ENCODE measurements at places on chromosomes 6 and 20.

DNA sequence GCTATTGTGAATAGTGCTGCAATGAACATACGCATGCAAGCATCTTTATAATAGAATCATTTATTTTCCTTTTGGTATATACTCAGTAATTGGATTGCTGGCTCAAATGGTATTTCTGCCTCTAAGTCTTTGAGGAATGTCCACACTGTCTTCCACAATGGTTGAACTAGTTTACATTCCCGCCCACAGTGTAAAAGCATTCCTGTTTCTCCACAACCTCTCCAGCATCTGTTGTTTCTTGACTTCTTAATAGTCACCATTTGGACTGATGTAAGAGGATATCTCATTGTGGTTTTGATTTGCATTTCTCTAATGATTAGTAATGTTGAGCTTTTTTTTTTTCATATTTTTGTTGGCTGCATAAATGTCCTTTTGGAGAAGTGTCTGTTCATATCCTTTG, 208.7 kb downstream of the PHF3 start:
- no peak for DNase-seq

- no peak for DNase-seq
Measured at GRCh38 chr6:157107915-157108651, 215.2 kb downstream of the TMEM242 start.

- no peak for DNase-seq
Measured at GRCh38 chr6:150659046-150659763, 59.5 kb downstream of the PLEKHG1 start.

- DNase-seq = no peak
Measured at GRCh38 chr6:22737331-22737730, 168.0 kb downstream of the HDGFL1 start.

GRCh38 chr20:6606651-6607050, 160.8 kb upstream of the BMP2 start:
- DNase-seq = no peak

DNA sequence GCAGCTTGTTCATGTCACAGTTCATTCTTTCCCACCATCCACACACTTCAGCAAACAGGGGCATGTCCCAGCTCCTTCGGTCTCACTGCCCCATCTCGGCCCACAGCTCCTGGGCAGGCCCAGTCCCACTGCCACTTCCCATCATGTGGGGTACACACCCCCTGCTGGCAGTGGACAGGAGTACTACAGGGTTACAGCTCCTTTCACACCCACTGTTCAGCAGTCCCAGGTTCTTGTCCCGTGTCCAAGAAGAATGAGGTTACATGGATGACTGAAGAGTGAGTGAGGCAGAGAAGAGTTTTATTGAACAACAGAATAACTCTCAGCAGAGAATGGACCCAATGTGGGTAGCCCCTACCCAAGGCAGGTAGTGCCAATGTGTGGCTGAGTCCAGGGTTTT, 77.8 kb upstream of the SMLR1 start:
- no peak for DNase-seq

GRCh38 chr6:131643855-131644460, 6.9 kb downstream of the ENPP3 start:
- DNase-seq = no peak

- DNase-seq = no peak
Measured at GRCh38 chr6:70280400-70280853, 22.5 kb downstream of the COL9A1 start.

DNA sequence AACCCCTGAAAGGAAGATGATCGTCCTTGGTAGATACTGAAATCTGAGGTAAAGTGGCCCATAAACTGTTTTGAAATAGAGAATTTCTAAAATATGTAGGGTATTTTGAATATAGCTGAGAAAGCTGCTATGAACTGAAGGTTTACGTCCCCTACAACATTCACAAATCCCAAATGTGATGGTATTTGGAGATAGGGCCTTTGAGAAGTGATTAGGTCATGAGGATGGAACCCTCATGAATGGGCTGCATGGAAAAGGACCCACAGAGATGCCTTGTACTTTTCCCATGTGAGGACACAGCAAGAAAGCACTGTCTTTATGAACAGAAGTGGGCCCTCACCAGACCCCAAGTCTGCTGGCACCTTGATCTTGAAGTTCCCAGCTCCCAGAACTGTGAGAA, 6.8 kb upstream of the PNISR start:
- no peak for DNase-seq

- DNase-seq = no peak
Measured at GRCh38 chr20:59664421-59664941, 60.1 kb downstream of the PHACTR3 start.

DNA sequence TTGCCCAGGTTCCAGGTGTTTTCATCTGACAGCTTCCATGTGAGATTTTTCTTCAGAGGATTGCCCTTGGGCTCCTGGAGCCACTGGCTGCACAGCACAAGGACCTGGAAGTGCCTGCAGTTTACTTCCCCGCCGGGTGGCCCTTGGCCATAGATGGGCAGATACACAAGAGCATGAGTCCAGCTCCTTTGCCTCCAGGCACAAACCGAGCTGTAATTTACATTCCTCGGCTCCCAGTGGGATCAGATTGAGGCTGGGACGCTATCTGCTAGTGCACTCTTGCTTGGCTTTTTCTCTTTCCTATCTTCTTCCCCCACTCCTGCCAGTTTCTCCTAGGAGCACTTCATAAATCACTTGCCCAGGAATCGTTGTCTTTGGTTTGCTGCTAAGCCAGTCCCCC, 85.4 kb upstream of the RALY start:
- DNase-seq = no peak

DNA sequence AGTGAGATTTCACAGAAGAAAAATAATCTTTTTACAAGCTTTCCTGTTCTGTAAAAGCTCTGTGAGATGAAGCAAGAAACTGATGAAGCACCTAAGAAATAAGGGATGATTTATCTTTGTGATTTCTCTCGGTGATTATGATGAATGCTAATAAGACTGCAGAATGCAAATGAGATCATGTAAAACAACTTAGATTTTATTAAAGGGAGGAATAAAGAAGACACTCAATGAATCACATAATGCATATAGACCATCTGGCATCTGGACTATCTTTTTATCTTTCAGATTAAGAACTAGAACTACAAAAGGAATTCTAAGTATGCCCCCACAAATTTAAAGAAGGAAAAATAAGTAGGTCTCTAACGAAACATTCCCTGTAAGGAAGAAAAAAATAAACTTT, 361.5 kb upstream of the OPRM1 start:
- no peak for DNase-seq

DNA sequence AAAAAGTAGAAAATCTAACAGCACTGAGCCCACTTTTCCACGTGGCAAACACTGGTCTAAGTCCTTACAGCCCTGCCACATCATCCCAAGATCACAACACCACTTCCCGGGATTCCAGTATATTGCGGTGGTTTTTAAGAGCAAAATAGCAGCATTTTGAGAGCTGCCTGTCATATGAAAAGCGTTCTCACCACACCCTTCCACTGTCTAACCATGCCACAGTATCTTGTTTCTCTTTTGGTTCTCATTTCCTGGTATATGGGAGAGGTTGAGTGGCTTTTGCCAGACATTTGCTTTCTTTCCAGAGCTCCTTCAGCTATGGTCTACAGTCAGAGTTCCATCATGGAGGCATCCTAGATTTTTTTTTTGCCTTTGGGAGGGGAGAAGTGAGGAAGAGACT, 243.0 kb downstream of the TSHZ2 start:
- DNase-seq = no peak

- no peak for DNase-seq
Measured at GRCh38 chr6:57198926-57199636, 23.0 kb downstream of the RAB23 start.

GRCh38 chr6:2166717-2167116, 78.7 kb downstream of the GMDS start:
- no peak for DNase-seq

GRCh38 chr6:77371748-77372147, 91.5 kb downstream of the HTR1B start:
- DNase-seq = no peak

DNA sequence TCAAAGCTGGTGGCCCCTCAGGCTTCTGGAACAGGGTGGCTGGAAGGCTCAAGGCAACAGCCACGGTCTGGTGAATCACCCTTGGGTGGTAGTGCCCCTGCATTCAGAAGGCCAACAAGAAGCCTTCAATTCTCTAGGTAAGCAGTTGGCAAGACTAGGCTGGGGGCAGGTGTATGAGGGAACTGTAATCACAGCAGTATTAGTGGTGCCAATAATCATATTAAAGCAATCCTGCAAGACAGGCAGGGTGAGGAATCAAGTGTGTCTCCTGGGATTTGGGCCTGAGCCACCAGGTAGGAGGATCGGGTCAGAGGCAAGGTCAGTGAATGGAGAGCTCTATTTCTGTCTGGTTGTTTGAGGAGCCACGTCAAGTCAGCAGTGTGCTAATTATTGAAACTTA, 24.9 kb upstream of the SCUBE3 start:
- no peak for DNase-seq

DNA sequence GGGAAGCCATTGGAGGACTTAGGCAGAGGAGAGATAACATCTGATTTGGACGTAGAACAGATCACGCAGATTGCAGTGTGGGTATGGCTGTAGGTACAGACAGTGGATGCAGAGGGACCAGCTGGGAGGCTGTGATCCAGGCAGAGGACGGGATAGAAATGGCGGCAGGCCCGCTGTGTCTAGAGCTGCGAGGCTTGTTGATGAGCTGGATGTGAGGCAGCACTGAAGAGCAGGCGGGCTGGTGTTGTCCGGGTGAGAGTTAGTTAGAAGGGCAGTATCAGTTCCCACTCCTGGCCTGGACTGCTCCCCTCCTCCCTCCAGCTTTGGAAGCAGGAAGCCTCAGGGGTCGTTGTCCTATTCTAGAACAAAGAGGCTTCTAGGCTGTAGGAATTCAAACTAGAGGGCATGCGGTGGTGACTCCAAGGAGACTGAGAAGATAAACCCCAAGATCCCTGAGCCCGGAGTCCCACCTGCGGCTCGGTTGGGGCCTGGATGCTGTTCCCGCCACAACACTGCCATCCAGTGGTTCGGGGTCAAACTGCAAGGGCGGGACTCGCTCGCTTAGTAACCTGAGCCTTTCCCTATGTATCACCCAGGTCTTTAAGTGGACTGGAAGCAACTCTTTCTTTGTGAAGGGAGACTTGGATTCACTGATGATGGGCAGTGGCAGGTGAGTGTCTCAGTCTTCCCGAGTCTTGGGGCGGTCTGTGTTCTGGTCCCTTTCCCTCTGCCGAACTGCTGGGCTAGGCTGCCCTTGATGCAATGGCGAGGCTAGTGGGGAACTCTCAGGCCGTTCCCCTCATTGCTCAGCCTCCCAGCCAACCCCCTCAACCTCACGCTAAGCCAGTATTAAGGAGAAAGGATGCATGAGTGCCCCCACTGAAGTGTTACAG, 11.2 kb downstream of the TLDC2 start:
- DNase-seq = peak; percentile 76

Measured in Peyer's patch (tissue), 4 donors.